ENCODE measurements at places on chromosomes 5 and 9. TPM values are rescaled to one million over a fixed set of nuclear protein-coding genes. Genes with fewer than 3 reads are reported as not detected.

The ANKDD1B gene
- 4.7 TPM for total RNA-seq

The ADAMTSL1 gene
- 18.2 TPM for total RNA-seq

The PALM2AKAP2 gene
- 7.0 TPM for total RNA-seq

The SLC36A2 gene
- not detected for total RNA-seq

The TDRD7 gene
- 16.1 TPM for total RNA-seq

GRCh38 chr9:124180557-124180956, 77.2 kb upstream of the NEK6 start:
- peak; percentile 64 for DNase-seq

GRCh38 chr9:114216976-114217375, 61.6 kb downstream of the COL27A1 start:
- no peak for DNase-seq

DNA sequence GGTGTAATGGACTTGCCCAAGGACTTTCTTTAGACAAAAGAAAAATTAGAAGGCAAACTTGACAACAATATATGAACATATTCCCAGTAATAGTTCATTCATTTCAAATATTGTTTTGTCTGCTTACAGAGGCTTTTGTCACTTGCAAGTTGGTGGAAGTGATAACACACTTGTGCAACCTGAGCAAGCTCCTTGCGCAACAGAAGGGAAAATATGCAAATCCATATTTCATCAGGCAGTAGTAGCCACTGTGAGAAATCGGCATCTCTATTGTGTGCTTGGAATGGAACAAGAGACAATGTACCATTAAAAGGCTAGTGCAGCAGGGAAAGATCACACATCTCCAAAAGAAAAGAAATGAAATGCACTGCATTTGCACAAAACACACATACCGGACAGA, 125.3 kb upstream of the RASEF start:
- no peak for DNase-seq

GRCh38 chr5:179607160-179607931, 16.1 kb downstream of the HNRNPH1 start:
- no peak for DNase-seq

GRCh38 chr5:169666365-169666764, 29.3 kb downstream of the DOCK2 start:
- no peak for DNase-seq

DNA sequence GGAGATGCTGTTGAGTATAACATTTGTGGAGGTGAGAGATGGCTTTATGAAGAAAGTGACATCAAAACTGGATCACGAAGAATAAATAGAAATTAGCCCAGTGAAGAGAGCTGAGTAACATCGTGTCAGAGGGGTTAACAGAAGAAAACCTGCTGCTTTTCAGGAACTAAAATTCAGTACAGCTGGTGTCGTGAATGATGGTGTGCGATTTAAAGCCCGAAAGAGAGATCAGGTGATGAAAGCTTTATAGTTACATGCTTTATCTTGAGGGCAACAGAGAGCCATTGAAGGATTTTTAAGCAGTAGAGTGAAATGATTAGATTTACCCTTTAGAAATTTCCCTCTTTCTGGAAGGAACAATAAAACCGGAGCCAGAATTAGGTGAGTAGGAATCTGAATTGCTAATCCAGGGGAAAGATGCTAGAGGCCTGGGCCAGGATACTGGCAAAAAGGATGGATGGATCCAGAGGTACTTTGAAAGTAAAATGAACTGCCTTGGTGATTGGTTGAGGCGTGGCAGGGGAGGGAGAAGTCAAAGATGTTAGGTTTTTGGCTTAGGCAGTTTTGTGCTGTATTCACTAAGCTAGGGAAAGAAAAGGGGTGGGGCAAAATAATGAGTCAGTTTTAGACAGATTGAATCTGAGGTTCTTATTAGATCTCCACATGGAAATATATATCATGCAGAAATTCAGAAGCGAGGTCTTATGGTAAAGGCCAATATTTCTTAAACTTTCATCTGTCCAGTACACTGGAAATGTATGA, 3.4 kb downstream of the LRRC70 start:
- no peak for DNase-seq

DNA sequence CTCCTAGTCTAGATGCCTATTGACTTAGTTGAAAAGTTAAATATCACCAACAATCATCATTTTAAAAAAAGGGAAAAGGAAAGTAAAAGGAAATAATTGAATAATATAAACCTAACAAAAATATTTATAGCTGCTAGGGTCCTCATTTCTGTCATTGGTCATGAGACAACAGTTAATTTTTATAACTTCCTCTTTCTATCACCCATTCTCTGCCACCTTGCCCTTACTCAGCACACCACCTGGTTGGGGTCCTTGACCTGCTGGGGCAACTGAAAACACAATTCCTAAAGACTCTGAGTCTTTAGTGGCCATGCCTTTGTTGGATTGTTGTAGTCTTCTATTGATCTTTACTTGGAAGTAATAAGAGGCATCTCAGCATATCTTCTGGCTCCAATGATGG, 179.5 kb upstream of the MAST4 start:
- DNase-seq: no peak

GRCh38 chr5:110588286-110588980, 138.0 kb downstream of the TMEM232 start:
- DNase-seq: no peak

GRCh38 chr9:87796196-87796595, 70.3 kb downstream of the CTSL start:
- DNase-seq: no peak

DNA sequence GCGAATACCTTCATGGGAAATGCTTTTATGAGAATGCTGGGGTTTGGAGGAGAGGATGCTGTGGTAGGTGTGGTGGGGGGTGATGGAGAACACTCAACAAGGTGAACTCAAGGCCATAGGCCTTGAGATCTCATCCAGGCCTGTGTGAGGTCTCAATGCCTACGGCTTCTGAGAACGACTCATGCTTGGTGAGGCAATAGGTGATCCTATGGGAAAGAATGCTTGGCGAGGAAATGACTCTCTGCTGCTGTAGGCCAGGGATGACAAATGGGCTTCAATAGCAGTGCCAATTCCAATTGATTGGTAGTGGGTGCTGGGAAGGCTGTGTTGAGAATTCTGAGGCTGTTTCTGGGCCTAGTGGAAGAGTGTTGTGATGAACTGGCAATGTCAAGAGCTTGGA, 280.2 kb upstream of the CLINT1 start:
- no peak for DNase-seq

GRCh38 chr5:135596788-135597187, 18.0 kb upstream of the CXCL14 start:
- no peak for DNase-seq

- no peak for DNase-seq
Observed at GRCh38 chr9:95494022-95494415, 22.8 kb downstream of the PTCH1 start.

GRCh38 chr5:161988077-161988476, 79.5 kb upstream of the GABRG2 start:
- no peak for DNase-seq

DNA sequence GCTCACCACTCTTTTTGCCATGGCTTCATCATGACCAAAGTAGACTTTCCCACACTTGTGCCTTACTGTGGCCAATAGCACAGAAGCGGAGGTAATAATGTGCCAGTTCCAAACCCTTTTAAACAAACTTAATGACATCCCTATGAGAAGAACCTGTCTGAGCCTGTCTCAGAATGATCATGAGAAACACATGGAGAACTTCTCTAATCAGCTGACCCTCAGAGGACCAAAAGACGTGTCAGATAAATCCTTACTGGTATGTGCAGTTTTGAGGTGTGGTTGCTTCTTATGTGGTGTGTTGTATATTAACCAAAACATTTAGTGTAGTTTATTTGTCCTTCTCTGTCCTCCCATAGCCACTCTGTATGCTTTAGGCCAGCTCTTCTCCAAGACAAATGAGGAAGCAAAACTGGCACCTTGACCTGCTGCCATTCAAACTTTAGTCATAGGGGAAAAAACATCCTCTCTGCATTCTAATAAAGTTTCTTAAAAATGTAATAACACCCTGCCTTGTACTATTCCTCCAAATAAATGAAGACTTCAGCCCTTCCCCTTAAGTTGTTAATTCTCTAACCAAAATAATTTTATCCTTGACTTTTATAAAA, 168.9 kb downstream of the MUSK start:
- DNase-seq: no peak
